GM10248 (cell line): ENCODE measurements at places on chromosomes 6 and 20.

DNA sequence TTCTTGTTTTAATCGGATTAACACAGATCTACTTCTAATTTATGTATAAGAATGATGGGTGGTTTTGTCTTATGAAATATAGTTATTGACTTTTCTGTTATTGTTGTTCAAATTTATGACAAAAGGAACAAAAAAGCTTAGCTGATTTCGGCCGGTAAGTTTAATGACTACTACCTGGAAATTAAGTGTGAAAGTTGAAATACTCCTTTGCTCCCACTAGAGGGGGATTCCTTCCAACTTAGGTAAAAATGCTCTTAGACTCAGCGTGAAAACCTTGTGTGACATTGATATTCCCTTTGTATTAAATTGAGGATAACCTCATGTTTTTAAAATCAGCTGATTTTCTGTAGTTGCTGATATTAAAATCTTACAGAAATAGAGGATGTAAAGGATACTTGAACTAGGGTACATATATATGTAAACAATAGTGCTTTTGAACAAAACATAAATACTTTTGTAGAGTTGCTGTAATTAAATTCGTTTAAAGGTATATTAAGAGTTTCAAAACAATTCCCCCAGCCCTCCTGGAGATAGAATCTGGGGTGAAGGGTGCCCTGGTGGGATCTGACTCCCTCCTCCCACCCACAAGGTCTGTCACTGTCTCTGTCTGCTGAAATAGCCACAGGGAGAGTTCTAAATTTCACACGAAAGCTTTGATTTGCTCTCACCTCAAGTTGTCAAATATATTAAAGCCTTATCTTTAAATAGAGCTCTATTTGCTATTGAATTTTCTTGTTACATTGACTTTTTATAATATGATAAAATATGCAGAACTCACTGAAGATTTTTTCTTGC lies 257.5 kb downstream of the ARID1B start:
- DNase-seq = peak; percentile 35

GRCh38 chr6:156347656-156348055 lies 429.5 kb upstream of the ARID1B start:
- no peak for DNase-seq

DNA sequence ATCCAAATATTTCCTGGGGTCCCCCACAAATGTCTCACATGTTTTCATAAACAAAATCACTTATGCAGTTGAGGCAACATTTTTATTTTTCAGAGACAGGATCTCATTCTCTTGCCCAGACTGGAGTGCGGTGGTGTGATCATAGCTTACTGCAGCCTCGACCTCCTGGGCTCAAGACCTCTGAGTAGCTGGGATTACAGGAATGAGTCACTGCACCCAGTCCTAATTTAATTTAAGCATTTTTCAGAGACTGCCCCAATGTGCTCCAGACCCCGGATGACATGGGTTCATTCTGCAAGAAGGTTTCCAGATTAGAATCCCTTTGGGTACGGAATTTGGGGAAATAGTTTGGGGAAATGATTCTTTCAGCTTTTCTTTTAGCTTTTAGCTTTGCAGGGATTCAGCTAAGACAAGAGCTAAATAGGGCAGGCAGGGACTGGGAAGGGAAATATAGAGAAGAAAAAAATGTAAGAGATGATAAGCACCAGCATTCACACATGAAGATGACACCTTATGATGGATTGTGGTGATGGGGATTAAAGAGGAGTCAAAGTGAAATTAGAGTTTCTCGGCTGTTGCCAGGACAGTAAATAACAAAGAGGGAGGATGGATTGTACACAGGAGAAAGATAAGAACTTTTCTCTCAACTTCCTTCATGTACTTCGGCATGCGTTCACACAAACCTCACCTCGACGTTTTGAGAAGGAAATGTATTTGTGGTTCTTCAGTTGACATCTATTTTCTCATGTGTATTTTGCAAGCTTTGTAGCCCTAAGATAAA lies 169.4 kb upstream of the TAB2 start:
- DNase-seq = no peak

DNA sequence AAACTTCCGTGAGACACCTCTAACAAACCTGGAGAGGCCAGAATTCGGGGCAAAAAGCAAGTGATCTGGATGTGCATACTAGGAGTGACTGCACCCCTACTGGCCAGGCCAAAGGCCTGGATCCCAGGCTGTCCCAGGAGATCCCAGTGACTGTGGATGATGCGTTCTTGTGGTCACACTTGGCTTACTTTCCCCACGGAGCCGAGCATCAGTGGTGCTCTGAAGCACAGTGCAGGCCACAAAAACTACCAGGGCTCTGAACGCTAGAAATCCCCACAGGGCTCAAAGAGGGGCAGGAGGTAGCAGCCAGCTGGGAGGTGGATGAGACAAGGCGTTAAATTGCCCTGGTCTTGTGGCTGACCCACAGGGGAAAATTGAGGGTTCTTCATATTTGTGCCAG lies 7.1 kb downstream of the TRIM26 start:
- DNase-seq = no peak

DNA sequence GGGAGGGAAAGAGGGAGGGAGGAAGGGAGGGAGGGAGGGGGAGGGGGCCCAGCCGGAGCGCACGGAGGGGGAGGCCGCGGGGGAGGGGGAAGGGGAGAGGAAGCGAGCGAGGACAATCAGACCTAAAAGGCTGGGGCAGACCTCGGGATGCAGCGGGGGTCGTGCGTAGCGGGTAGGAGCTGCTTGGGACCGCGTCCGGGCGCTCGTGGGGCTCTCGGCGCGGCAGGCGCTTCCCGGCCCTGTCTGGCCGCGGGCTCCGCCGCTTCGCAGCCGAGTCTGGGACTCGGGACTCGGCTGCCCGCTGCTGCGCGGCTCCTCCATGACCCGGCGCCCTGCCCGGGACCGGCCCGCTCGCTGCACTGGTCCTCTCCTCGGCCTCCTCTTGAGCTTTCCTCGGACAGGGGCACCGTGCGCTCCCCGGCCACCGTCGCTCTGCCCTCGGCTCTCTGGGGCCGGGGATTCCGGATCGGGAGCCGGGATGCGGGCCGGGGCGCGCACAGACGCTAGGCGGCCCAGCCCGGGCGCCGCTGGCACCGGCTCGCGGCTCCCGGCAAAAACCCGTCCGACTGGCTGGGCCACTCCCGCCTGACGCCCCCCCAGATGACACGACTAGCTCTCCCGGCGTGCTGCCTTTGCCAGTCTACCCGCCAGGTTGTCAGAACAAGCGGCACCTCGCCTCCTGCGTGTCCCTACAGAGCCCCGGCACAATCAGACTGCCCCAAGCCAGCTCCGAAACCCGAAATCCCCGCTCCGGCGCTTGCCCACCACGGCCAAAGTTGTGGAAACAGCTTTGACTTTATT lies 2.2 kb downstream of the TFAP2A start:
- no peak for DNase-seq

- no peak for DNase-seq
These were observed 184.7 kb downstream of the CDKAL1 start for GRCh38 chr6:20718705-20719653.

- no peak for DNase-seq
These were observed 17.4 kb upstream of the SLCO4A1 start for GRCh38 chr20:62624719-62625453.

GRCh38 chr6:51842061-51842803 lies 245.2 kb downstream of the PKHD1 start:
- DNase-seq = no peak

DNA sequence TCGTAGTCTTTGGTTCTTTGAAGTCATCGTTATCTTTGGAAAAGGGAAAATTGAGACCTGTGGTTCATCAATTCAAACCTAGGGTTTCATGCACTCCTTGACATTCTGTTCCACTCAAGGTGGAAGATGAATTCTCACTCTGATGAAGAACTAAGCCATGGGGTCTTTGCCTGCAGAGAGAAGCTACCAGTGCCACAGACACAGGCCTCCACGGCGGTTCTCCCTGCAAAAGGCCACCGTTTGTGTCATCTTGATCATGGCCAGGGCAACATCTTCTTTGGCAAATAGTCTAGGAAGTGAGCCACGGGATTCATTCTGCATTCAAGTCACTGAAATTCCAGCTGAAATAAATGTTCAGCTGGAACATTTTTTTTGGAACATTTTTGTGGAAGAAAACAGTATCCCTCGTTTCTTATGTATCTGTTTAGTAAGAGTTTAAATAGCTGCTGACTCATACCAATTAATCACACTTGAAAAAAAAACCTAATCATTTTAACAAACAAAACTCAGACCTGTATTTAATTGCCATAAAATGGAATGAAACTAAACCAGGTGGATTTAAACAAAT lies 206.0 kb upstream of the FOXQ1 start:
- DNase-seq = no peak

DNA sequence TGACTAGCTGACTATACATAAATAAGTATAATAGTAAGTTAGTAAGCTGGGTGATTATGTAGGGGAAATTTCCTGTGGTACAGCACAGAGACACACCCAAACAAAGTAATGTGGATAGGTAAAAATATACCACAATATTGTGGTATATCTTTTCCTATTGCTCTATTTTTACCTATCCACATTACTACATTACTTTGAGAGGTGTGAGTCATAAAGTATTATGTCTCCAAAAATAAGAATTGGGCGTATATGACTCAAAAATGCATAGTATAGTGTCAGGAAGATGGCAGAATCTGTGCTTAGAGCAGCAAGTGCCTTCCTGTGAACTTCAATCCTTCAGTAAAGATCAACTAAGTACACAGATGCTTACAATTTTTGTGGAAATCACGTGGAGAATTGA lies 2.7 kb upstream of the SIRPG start:
- DNase-seq = no peak

GRCh38 chr6:26302941-26303559 lies 61.9 kb upstream of the BTN3A2 start:
- no peak for DNase-seq

DNA sequence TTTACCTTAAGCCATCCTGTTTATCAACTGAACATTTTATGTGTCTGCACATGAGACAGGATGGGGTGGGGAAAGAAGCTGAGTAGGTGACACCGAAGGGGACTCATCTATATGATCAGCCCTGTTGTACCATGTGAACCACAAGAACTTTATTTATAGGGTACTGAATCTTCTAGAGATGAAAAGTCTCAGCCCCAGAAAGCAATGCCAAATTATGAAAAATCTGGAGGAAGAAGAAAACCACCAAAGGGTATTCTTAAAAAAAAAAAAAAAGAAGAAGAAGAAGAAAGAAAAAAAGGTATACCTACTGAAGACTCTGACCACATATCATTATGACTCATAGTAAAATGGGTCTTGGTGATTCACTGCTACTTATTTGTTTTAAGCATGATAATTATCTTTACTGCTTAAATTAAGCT lies 39.8 kb upstream of the HBS1L start:
- no peak for DNase-seq

DNA sequence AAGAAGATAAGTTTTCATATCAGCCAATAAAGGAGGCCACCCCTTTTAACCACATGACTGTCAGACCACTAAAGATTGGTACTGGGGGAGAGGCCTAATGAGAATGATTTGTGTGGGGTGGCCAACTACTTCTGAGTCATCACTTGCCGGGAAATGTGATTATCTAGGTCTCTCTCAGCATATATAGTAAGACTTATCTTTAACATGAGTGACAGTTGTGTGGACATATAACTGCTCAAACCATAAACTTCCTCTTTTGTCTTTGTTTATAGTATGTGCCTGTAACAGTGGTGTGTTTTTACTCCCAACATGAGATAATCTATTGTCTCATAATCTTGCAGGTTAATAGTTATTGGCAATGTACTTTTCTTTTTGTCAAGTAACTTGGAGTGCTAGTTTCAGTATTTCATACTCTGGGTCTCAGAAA lies 312.4 kb downstream of the CDKAL1 start:
- peak; percentile 18 for DNase-seq

DNA sequence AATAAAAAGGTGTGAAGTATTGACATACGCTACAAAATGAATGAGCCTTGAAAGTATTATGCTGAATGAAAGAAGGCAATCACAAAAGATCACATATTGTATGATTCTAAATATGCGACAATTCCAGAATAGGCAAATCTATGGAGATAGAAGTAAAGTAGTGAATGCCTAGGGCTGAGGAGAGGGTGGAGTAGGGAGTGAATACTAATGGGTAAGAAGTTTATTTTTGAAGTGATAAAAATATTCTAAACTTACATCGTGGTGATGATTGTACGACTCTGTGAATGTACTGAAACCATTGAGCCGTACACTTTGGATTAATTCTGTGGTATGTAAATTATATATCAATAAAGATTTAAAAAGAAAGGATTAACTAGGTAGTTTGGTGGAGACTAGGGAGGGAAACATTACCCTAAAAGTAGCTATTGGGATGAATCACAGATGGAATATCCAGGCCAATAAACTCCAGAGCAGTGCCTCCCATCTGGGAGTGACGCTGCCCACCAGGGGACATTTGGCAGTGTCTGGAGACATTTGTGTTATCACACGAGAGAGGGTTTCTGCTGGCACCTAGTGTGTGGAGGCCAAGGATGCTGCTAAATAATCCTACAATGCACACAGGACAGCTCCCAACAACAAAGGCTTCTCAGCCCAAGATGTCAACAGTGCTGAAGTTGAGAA lies 214.2 kb upstream of the PCSK2 start:
- DNase-seq = no peak

GRCh38 chr20:49424536-49424935 lies 57.9 kb downstream of the KCNB1 start:
- no peak for DNase-seq

DNA sequence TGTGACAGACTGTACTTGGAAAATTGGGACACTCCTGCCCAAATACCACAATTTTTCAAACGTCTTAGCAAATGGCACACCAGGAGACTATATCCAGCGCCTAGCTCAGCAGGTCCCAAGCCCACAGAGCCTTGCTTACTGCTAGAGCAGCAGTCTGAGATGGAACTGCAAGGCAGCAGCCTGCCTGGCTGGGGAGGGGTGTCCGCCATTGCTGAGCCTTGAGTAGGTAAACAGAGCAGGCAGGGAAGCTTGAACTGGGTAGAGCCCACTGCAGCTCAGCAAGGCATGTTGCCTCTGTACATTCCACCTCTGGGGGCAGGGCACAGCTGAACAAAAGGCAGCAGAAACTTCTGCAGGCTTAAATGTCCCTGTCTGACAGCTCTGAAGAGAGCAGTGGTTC lies 1003.3 kb upstream of the MAP3K7 start:
- no peak for DNase-seq

GRCh38 chr6:107633680-107634323 lies 143.9 kb downstream of the SOBP start:
- DNase-seq = no peak

GRCh38 chr6:44194326-44194725 lies 22.4 kb upstream of the MYMX start:
- no peak for DNase-seq

GRCh38 chr20:32069711-32070110 lies 17.7 kb downstream of the HCK start:
- no peak for DNase-seq

DNA sequence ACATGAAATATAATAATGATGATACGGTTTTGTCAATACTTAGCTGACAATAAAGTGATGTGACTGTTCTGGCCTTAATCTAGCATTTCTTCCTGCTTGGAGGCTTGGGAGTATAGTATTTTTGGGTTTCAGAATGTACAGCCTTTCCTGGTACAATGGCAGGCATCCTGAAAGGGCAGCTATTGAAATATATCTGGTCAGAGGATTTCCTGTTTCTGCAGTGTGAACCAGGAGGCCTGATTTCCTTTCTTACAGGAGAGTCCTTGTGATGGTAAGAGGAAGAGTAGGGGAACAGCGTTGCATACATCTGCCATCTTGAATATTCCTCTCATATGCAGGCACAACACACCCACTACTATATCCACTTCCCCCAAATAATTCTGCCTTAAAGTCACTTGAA lies 93.7 kb downstream of the MYO6 start:
- no peak for DNase-seq
